ENCODE measurements at places on chromosomes 7 and 10.

DNA sequence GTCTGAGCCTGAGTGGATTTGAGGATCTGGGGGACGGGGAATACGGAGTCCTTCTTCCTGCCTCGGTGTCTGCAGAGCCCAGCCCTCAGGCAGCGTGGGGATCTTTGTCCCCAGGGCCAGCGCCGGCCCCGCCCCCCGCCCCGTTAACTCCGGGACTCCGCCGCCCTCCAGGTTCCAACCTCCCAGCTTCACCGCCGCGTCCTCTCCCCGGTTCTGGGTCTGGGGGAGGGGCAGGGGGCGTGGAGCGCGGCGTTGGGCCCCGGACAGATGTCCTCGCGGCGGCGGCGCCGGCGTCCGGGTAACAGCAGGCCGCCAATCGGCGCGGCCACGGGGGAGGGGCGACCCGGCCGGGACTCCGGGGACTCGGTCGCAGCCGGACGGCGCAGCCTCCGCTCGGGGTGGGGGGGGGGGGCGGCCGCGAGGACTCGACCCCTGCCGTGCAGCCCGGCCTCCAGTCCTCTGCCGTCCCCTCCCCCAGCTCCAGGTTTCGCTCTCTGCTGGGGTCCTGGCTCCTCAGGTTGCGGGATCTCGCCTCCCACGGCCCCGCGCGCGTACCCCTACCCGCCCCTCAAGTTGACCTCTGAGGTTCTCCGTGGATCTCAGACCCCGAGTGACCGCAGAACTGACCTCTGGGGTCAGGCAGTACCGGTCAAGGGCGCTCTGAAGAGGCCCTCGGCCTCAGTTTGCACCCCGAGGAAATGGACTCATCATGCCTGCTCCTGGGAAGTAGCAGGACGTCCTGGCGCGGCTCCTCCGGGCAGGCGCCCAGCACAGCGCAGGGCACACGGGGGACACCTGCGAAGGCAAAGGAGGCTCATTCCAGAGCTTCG, 2.3 kb upstream of the ELFN1 start:
- peak; percentile 81 for DNase-seq

GRCh38 chr10:16957038-16957437, 139.8 kb upstream of the RSU1 start:
- no peak for DNase-seq

DNA sequence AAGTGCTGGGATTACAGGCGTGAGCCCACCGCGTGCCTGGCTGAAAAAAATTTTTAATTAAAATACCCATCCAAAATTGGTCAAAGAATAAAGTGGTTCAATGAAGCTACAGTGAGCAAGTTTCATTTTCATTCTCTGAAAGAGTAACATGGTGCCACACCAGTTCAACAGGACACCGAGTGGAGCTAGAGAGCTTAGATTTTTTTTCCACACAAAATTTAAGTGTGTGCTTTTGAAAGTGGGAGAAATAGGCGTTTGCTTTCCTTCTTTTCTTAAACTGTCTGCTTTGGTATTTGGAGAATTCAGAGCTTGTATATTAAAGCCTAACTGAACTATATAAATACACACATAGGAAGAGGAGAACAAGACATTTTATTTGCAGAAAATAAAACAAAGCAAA, 43.4 kb downstream of the BPGM start:
- DNase-seq, result no peak

DNA sequence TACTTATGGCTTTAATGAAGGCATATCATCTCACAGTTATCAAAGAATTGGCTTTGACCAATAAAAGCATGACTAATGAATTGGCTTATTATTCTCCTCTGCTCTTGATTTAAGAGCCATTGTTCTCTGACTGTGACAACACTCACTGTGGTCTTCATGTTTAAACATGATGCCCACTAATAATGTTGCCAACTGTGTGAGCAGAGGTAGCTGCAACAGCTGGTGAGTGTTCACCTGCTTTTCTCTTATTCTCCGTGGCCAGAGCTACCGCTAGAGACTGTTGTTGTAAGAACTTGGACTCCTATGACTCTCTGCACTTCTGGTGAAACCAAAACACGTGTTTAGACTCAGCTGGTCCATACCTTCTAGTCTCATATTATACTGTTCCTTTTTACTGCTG, 335.9 kb downstream of the XPNPEP1 start:
- DNase-seq, result no peak

- no peak for DNase-seq
These were observed 95.8 kb downstream of the ARHGAP22 start for GRCh38 chr10:48508791-48509772.

DNA sequence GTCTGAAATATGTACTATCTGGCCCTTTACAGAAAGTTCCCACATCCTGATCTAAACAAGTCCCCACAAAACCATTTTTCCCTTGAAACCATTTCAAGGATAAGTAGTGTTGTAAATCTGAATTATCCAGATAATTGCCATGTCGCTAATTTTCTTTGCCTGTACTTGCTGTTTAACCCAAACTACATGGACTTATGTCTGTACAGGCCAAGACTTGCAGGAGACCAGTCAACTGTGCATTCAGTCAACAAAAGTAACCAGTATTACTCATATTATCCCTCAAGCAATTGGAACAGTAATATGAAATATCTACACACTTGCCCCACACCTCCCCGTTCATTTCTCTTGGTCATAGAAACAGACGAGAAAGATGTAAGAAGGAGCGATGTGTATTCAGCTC, 347.8 kb upstream of the NFE2L3 start:
- no peak for DNase-seq

GRCh38 chr10:80664071-80664680, 126.5 kb downstream of the SH2D4B start:
- no peak for DNase-seq

- DNase-seq, result no peak
These were observed 377.6 kb upstream of the MYO3A start for GRCh38 chr10:25556457-25556856.

GRCh38 chr7:98240961-98241673, 10.9 kb downstream of the TECPR1 start:
- DNase-seq, result no peak

GRCh38 chr7:110061387-110061786, 1029.5 kb upstream of the LRRN3 start:
- DNase-seq, result no peak

- no peak for DNase-seq
These were observed 1064.1 kb upstream of the GHITM start for GRCh38 chr10:83075016-83075814.

GRCh38 chr10:2731940-2732339, 335.4 kb upstream of the PFKP start:
- no peak for DNase-seq

DNA sequence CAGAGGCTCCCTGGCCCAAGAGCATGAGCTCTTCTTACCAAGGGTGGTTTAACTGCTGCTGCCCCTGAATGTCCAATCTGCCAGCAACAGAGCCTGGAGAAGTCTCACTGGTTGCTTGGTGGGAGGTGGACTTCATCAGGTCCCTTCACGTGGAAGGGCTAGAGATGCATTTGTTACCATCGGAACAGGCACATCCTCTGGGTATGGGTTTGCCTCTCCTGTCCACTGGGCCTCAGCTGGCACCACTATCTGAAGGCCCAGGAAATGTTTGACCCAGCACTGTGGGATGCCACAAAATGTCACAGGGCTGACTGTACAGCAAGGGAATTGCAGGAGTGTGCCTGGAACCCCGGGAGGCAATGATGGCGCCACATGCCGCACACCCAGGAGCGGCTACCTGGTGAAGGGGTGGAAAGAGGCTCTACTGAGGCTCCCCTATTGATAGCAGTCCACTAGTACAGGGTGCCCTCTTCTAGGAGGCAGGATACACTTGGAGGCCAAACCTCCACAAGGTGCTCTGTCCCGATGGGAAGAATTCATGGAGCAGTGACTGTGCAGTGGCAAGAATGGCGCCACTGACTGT, 603.1 kb upstream of the MGMT start:
- DNase-seq, result peak; percentile 51

- DNase-seq, result no peak
These were observed 10.0 kb downstream of the KLF6 start for GRCh38 chr10:3774814-3775695.

DNA sequence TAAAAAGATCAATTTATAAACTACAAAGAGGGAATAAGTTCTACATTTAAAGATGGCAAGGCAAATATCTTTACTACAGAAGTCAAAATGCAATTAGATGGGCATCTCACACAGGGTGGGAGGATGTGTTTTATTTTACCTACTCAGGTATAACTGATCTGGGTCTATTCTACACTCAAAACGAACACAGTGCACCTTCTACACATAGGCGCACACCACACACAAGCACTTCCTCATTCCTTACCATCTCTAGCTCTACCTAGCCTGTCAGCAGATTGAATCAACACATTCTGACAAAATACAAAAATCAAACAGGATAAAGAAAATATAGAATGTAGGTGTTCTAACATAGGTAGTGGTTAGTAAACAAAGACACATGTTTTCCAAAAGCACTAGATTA, 64.8 kb downstream of the SGCE start:
- DNase-seq, result no peak

Data from mesenteric fat pad (tissue), 1 donor.